ENCODE measurements at places on chromosomes 11 and 22. TPM values are rescaled to one million over a fixed set of nuclear protein-coding genes. Genes with fewer than 3 reads are reported as not detected.

Gene ACTN3
- under 0.01 TPM for total RNA-seq

Gene SCN3B
- under 0.01 TPM for total RNA-seq

- peak; percentile 99 for DNase-seq
These were observed 20.6 kb downstream of the CLMP start for GRCh38 chr11:123174196-123175183.

Gene INS
- total RNA-seq = not detected

GRCh38 chr22:22744412-22745224 is 100.2 kb downstream of the GGTLC2 start:
- no peak for DNase-seq

DNA sequence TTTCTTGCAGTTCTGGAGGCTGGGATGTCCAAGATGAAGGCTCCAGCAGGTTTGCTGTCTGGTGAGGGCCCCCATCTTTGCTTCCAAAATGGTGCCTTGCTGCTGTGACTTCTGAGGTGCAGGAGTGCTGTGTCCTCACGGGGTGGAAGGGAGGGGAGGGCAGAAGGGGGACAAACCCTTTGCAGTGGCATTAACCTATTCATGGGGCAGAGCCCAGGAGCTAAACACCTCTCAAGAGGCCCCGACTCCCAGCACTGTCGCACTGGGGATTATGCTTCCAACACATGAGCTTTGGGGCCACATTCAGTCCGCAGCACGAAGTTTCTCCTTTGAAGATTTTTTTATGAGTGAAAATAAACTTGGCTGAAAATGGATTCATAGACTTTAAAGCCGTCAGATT is 25.5 kb upstream of the OSBPL5 start:
- no peak for DNase-seq

Gene SYT9
- total RNA-seq = not detected

Gene ST14
- not detected for total RNA-seq

GRCh38 chr11:10518891-10519290 is 22.1 kb downstream of the RNF141 start:
- DNase-seq = no peak

GRCh38 chr11:19275496-19275895 is 34.8 kb upstream of the E2F8 start:
- DNase-seq = no peak

Gene FAM83F
- total RNA-seq = not detected

Gene GPHA2
- not detected for total RNA-seq

Gene OLFML1
- total RNA-seq = 0.18 TPM

Gene CEP126
- total RNA-seq = 1.1 TPM

DNA sequence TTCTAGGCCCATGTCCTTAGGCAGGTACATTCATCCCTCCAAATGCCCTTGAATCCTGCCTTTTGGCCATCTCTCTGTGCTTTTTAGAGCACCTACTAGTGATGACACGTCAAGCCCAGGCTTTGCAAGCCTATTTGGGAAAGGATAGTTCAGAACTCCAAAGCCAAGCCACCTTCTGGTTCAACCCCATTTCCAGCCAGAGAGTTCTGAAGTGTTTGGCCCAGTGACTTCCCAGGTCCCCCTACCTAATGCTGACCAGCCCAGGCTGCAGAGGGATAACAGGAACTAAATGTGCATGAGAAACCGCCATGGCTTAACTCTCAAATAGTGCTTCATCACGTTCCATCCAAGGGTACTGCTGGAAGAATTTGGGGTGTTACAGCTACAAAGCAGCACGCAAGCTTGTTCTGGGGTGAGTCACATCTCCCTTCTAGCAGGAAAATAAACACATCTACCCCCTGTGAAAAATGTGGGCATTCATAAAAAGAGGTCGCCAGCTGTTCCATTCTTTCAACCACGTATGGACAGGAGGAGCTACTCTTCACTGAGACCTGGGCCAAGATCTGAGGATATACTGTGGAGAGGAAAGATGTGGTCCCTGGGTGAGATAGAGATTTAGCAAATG is 2.0 kb upstream of the FXYD6 start:
- DNase-seq = no peak

DNA sequence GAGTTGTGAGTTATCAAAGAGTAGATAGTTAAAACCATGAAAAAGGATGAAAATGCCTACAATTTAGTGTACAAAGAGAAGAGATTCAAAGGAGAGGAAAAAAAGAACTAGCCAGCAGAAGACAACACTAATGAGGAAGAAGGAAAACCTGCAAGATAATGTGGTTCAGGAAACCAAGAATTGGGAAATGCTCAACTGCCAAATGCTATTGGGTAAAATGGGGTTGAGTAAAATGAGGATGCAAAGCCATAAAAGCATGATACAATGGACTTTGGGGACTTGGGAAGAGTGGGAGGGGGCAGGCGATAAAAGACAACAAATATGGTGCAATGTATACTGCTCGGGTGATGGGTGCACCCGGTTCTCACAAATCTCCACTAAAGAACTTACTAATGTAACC is 7.6 kb upstream of the OR52K2 start:
- no peak for DNase-seq

Gene KDELR3
- total RNA-seq = 224 TPM

Gene OR51B4
- total RNA-seq = not detected

- peak; percentile 39 for DNase-seq
These were observed 35.9 kb downstream of the CTSC start for GRCh38 chr11:88301488-88302140.

- peak; percentile 67 for DNase-seq
These were observed 15.8 kb downstream of the DGKZ start for GRCh38 chr11:46363031-46363407.

DNA sequence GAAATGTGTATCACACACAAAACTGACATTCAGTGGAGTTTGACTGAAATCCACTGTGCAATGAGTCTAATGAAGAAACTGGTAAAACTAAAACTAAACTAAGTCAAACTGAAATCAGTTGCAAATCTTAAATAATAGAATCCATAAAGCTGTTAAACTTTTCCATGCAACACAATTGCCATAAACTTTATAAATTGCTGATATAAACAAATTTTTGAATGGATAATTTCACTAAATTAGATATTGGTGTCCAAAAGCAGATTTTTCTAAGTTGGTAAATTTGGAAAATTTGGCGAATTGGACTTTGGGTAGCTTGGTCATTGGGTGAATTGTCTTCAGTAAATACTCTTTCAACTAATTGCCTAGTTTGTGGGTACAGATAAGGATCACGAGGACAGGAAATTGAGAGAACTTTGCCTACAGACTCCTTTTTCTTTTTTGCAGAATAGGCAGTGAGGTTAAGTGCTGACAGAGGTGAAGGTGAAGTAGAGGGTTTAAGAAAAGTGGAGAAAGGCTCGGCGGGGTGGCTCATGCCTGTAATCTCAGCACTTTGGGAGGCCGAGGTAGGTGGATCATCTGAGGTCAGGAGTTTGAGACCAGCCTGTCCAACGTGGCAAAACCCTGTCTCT is 12.8 kb downstream of the MRPL17 start:
- DNase-seq = no peak

- peak; percentile 28 for DNase-seq
These were observed 2.0 kb upstream of the CASTOR1 start for GRCh38 chr22:30291058-30291892.
